Tracheal epithelial cell (primary cell): ENCODE measurements at places on chromosomes 11 and 22. TPM values are rescaled to one million over a fixed set of nuclear protein-coding genes. Genes with fewer than 3 reads are reported as not detected.

RNF26 gene
- 3.1 and 4.9 TPM in 2 replicates for total RNA-seq

ROBO4 gene
- 0.43 and 0.72 TPM in 2 replicates for total RNA-seq

MRGPRX3 gene
- total RNA-seq = 2.4 TPM in 1 of 2 replicates, not detected in the other

GPR83 gene
- under 0.01 TPM in 2 replicates for total RNA-seq

IGSF22 gene
- total RNA-seq = 0.24 and 0.43 TPM in 2 replicates

OR51B5 gene
- total RNA-seq = not detected in 2 replicates

SERPINH1 gene
- 74.0 and 192 TPM in 2 replicates for total RNA-seq

GSTT2B gene
- total RNA-seq = 1.9 and 3.0 TPM in 2 replicates

C11orf16 gene
- total RNA-seq = not detected in 2 replicates

CCDC87 gene
- 0.48 TPM in 1 of 2 replicates, not detected in the other for total RNA-seq

CRYBB2 gene
- total RNA-seq = not detected in 2 replicates

FBLN1 gene
- total RNA-seq = 37.1 and 38.3 TPM in 2 replicates

POLR2L gene
- 15.1 and 37.4 TPM in 2 replicates for total RNA-seq

CRYAB gene
- total RNA-seq = 0.85 and 18.1 TPM in 2 replicates

TUT1 gene
- total RNA-seq = 7.0 and 9.0 TPM in 2 replicates

HBD gene
- total RNA-seq = not detected in 2 replicates

PLXNB2 gene
- total RNA-seq = 127 and 141 TPM in 2 replicates

C11orf65 gene
- 0.43 and 1.2 TPM in 2 replicates for total RNA-seq

PHF21B gene
- not detected in 2 replicates for total RNA-seq

MTMR3 gene
- total RNA-seq = 29.6 and 30.9 TPM in 2 replicates

RASL10A gene
- under 0.01 TPM in 1 of 2 replicates, not detected in the other for total RNA-seq

GUCY1A2 gene
- under 0.01 TPM in 1 of 2 replicates, not detected in the other for total RNA-seq

MAPK8IP1 gene
- total RNA-seq = 0.43 and 1.9 TPM in 2 replicates

MPPED1 gene
- total RNA-seq = not detected in 2 replicates

TSPAN32 gene
- not detected in 2 replicates for total RNA-seq

CARD10 gene
- total RNA-seq = 16.4 and 34.2 TPM in 2 replicates

SCGB1C1 gene
- not detected in 2 replicates for total RNA-seq

SERGEF gene
- total RNA-seq = 25.3 and 26.2 TPM in 2 replicates

FXYD6 gene
- 0.72 TPM in 1 of 2 replicates, not detected in the other for total RNA-seq

MS4A6E gene
- not detected in 2 replicates for total RNA-seq

CD3G gene
- not detected in 2 replicates for total RNA-seq

PGA5 gene
- total RNA-seq = not detected in 2 replicates

PTPRJ gene
- 1.9 and 24.6 TPM in 2 replicates for total RNA-seq

LRRC56 gene
- 0.21 and 0.48 TPM in 2 replicates for total RNA-seq

CSF2RB gene
- not detected in 2 replicates for total RNA-seq

MS4A7 gene
- not detected in 2 replicates for total RNA-seq

LMO1 gene
- not detected in 2 replicates for total RNA-seq

ASPHD2 gene
- 1.5 and 4.8 TPM in 2 replicates for total RNA-seq

HEPN1 gene
- 0.24 TPM in 1 of 2 replicates, not detected in the other for total RNA-seq

TSPAN18 gene
- total RNA-seq = 0.72 TPM in 1 of 2 replicates, not detected in the other

HEPHL1 gene
- total RNA-seq = 0.21 and 2.2 TPM in 2 replicates

CEP126 gene
- total RNA-seq = 0.24 and 1.1 TPM in 2 replicates

ANGPTL5 gene
- total RNA-seq = not detected in 2 replicates

MLC1 gene
- under 0.01 and 0.72 TPM in 2 replicates for total RNA-seq

CRYBB3 gene
- total RNA-seq = not detected in 2 replicates

HORMAD2 gene
- total RNA-seq = not detected in 2 replicates

UBQLN3 gene
- total RNA-seq = not detected in 2 replicates

CALCA gene
- total RNA-seq = not detected in 2 replicates

RSF1 gene
- total RNA-seq = 20.2 and 40.5 TPM in 2 replicates

C11orf87 gene
- under 0.01 TPM in 1 of 2 replicates, not detected in the other for total RNA-seq

GNAZ gene
- 0.48 TPM in 1 of 2 replicates, not detected in the other for total RNA-seq

MS4A2 gene
- not detected in 2 replicates for total RNA-seq

APOBEC3B gene
- total RNA-seq = 0.72 TPM in 1 of 2 replicates, not detected in the other

MAJIN gene
- not detected in 2 replicates for total RNA-seq
